KBM-7 (cell line): ENCODE measurements at places on chromosomes 6 and 20.

- no peak for DNase-seq
These were observed 80.2 kb downstream of the SRC start for GRCh38 chr20:37426106-37426505.

DNA sequence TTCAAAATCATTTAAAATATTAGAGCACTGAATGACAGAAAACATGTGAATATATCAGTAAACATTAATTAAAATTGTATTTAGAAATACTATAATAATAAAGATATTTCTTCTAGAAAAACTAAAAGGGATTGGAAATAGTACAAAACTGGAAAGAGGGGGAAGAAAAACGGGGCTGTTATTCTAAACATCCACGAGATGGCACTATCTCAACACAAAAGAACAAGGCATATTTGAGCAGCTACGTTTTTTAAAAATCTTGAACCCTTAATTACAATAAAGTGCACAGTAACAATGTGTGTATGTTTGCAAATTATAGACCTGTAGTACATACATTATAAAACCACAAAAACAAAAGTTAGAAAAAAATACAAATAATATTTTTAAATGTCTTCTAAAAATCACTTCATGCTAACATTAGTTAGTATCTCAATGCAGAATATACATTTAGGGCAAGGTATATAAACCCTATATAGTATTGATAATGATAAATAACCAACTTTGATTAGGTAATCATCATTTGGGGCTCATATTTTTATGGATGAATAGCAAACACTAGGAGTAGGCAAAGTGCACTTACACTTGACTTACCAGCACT, 42.5 kb upstream of the PNISR start:
- DNase-seq, result peak; percentile 50

GRCh38 chr20:57514273-57514751, 10.6 kb downstream of the CTCFL start:
- DNase-seq, result peak; percentile 60

DNA sequence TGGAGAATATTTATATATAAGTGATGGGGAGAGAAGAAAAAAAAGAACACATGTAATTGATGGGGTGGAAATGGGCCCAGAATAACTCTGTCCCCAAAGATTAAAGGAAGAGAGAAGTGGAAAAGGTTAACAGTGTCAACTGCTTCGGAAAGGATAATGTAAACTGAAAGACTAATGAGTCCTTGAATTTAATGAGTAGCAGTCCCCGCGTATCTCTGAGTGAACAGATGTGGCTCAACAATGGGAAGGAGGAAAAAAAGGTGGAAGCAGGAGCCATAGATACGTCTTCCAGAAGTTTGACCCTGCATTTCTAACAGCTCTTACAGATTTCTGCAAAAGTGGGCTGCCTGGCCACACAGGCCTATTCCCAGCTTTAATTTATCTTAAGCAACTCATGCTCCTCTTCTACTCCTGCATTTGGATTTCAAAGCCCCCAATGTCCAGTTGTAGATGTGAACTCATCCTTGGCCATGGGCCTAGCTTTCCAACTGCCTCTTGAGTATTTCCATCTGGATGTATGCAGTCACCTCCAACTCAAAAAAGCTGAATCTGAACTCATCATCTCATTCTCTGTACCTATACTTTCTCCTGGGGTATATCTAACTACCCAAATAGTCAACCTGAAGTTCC, 61.3 kb downstream of the DST start:
- DNase-seq, result no peak

DNA sequence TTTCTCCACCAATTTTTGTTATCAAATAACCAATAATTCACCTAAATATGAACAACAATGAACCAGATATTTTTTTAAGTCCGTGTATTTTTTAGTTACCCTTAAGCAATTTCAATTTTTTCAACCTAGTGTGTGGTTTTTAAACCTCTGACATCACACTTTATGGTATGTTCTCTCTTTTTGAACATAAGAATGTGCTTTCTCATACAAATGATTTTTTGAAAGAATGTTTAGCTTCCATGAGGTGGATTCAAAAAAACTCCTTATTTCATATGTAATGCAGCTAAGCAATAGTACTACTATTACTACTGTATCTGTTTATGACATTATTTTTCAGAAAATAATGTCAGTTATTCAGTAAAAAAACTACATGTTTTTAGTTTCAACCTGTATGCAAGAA, 19.4 kb upstream of the MEI4 start:
- no peak for DNase-seq

- DNase-seq, result no peak
These were observed 45.5 kb upstream of the THEMIS start for GRCh38 chr6:127946388-127946787.

DNA sequence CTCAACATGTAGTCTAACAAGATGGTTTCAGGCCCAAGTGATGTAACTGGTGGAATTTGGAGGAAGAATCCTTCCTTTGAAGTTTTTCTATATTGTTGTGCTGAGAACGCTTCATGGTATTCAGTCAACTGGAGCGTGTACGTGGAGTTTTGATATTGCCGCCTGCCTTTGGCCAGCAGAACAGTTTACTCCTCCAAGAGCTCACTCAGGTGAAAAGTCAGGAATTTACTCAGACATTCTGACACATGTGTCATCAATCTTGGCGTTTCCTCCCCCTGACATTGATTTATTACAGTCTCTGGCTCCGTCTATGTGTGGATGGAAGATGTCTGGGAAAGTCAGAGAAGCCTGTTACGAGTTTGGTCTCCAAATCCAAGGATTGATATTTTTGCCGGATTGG, 19.0 kb upstream of the TGM2 start:
- no peak for DNase-seq
